Motor neuron (in vitro differentiated cells): ENCODE measurements at places on chromosomes 6 and 20.
A peak's percentile ranks its signal among the peaks of the same experiment; 100 is the strongest.

GRCh38 chr6:55445648-55446204 lies 118.5 kb downstream of the GFRAL start:
- no peak for ATAC-seq

DNA sequence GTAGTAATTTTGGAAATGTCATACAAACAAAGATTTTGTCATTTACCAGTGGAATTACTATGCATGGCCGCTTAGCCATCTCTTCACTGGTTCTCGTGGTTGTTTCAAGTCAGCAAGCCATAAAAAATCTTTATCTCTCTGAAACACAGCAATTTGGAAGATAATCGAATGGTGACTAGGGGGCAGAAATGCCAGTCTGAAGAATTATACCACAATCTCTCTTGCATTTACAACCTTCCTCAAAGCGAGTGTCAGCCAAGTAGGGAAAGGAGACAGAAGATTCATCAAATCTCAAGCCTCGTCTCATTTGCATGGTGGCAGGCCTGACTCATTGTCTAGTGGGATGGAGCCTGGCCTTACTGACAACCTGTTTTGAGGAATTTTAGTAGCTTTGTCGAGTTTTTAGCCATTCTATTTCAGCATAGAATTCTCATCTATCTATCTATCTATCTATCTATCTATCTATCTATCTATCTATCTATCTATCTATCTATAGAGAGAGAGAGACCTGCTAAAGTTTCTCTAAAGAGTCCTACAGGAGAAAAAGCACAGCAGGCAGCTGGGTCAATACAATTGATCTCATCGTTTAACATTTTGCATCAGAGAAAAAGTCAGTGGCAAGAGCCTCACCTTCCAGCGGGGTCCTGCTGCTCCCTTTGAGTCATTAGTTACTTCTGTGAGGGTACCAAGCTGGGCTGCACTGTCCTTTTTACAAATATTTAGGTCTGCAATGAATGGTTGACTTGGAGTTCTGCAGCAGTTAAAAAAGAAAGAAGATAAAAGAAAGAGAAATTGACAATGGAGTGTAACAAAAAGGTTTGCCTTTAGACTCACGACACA lies 572.8 kb downstream of the TFAP2A start:
- ATAC-seq = peak; percentile 41

- ATAC-seq = peak; percentile 66
Measured at GRCh38 chr6:160678744-160679401, 14.8 kb upstream of the LPA start.

GRCh38 chr6:24927277-24927955 lies 8.3 kb downstream of the RIPOR2 start:
- no peak for ATAC-seq

DNA sequence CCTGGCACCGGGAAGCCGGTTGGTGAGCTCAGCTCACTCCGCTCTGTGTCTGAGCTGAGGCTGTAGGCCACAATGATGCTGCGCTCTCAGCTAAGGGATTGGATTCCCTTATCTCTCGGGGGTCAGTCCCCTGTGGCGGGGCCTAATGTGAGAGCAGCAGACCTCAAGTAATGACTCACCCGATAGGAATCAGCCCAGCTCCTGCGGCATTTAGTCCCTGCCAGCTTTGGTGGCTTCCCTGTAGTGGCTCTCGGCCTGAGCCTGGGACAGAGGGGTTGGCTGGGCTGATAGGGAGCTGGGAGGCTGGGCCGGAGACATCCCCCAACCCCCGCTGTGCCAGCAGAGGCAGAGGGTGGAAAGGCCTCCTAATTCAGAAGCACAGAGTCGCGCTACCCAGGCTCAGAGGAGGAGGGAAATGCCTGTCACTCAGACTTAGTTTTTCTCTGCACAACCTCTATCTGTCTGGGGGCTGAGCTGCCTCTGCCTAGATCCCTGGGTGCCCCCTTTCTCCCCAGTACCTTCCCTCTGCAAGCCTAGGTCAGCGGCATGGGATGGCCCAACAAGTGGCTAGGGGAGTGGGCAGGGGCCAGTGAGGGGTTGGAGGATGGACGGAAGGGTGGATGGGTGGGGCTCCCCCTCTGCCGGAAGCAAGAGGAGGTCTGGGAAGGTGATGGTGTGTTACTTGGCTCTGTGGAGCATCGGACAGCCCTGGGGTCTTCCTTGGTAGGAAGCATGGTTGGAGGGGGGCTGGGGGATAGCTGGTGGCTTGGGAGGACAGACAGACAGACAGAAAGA lies 92.2 kb downstream of the CDH22 start:
- ATAC-seq = peak; percentile 27

GRCh38 chr6:110449541-110449895 lies 26.9 kb downstream of the SLC22A16 start:
- ATAC-seq = no peak

- ATAC-seq = peak; percentile 11
Measured at GRCh38 chr6:161163466-161164181, 110.2 kb downstream of the AGPAT4 start.

- no peak for ATAC-seq
Measured at GRCh38 chr20:35359335-35359950, 52.3 kb downstream of the UQCC1 start.

- ATAC-seq = no peak
Measured at GRCh38 chr6:71179249-71179885, 109.2 kb upstream of the OGFRL1 start.

- ATAC-seq = no peak
Measured at GRCh38 chr6:4404415-4404814, 269.0 kb upstream of the ECI2 start.

- ATAC-seq = no peak
Measured at GRCh38 chr20:61117725-61118124, 134.3 kb upstream of the CDH4 start.

DNA sequence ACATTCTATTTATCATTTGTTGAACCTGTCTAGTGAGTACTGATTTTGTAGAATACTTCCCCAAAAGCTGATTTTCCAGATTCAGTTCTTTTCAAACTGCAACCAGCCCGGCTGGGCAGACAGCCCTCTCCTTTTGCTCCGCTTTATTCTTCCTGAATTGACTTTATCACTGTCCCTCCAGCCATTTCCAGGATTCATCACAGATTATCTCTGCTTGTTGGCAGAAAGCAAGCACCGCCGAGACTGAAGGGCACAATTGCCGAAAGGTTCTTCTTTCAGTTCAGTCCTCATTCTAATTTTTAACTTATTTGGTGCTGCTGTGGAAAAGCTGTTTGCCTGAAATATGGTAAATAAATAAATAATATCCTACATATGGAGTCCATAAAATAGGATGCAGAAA lies 369.1 kb upstream of the FLRT3 start:
- no peak for ATAC-seq

DNA sequence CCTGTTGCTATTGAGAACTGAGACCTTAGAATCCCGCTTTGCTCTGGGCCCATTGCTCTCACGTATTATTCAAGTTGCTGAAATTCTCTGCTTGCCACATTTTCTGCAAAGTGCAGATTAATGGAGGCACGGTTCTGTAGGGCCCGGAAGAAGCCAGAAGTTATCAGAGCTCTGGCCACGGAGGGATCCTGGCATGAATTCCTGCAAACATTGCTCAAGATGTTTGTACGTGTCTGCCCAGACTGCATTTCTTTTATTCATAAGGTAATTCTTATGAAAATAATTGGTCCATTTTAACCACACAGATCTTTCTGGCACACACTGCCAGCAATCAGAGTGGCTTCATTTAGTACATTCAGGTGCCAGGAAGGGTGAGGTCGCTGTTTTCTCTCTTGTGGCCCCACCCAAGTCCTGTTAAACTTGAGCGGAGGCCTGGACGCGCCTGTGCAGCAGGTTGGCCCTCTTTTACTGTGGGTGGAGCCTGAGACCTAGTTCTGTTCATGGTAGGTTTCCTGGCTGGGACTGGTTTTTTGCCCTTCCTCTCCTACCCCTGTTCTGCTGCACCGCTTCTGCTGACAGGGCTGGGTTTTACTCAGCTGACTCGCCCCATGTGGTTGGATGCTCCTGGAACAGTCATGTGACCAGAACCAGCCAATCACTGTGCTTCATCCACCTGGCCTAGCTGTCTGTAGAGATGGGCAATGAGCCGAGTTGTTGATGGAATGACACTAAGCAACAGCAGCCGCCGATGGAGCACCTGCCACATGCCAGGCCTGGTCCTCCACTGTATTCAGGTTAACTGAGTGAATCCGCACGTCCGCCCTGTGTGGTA lies 230.2 kb downstream of the CDH4 start:
- no peak for ATAC-seq

- ATAC-seq = no peak
Measured at GRCh38 chr20:64247970-64248841, 7.3 kb upstream of the PCMTD2 start.

GRCh38 chr6:19269341-19269898 lies 567.8 kb upstream of the ID4 start:
- ATAC-seq = no peak

DNA sequence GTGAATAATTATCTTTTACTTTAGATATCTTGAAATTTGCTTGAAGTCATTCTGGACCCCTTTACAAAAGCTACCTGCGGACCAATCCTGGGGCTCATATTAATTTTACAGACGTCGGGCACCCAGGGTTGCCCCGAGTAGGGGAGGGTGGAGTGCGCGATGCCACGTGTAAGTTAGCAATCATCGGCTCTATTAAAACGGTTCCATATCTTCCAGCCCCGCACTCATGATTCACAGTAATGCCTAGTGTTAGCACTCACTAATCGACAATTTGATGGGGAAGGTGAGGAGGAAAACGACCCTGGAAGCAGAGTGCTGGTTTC lies 34.9 kb upstream of the TCF21 start:
- ATAC-seq = no peak

GRCh38 chr6:107392069-107392468 lies 67.3 kb downstream of the PDSS2 start:
- ATAC-seq = no peak
